ENCODE measurements at places on chromosomes 7 and 10.

DNA sequence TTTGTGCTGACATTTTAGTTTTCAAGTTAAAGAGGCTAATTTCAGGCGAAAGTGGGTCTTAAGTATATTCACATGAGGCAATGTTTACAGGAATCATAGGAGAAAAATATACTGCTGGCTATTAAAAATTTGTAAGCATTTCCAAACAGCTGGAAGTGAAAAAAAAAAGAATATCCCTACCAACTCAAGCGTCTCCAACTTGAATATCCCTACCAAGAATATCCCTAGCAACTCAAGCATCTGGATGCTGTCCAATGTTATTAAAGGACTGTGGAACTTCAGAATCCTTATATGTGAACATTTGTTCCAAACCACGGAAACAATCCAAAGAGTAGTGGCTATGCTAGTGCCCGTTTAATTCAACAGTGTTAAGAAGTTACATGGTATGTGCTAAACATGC lies 1303.0 kb downstream of the GATA3 start:
- no peak for DNase-seq

DNA sequence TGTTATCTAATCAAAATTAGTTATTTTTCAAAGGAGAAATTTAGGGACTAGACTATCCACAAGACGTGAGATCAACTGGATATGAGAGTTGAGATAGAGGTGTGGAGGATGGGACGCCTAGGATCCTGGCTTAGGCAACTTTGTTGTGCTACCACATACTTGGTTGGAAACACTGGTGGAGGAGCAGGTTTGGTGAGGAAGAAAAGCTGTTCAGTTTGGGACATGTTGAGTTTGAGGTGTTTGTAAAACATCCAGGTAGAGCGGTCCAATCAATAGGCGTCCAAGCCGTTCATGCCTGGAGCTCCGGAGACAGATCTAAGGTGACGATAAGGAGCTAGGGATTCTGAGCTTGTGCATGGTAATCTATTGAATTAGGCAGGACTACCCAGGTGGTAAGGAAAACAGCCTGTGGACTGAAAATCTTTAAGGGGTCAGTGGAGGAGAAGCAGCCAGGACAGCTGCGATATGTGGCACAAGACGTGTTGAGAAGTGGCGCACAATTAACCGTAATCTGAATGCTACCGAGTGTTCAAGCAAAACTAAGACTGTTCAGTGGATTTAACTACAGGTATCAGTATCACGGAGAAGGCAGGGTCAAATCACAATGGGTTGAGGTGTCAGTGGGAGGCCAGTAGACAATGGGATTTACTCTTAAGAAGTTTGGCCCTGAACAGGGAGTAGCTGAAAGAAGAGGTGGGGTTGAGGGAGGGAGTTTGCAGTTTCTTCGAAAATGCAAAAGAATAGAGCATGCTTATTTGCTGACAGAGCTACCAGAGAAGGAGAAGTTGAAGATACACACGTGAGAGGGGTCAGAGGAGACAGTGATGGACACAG lies 16.1 kb upstream of the TRPV6 start:
- DNase-seq, result peak; percentile 35

DNA sequence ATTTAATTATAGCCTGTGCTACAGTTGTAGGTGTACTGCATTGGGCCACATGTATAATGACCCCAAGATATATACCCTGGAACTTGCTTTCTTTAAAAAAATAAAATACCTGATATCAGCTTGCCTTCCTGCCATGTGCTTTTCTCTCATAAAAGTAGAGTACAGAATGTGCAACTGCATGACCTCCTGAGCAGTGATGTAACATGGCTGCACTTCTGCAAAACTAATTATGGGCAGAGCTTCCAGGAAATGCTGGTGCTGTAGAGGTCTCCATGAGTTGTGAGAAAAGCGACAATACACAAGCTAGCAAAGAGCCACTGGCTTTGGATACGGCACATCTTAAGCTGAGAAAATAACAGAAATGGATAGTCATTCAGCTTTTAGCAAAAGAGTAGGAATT lies 6.5 kb upstream of the ERLIN1 start:
- DNase-seq, result no peak

GRCh38 chr7:121449735-121450240 lies 53.7 kb upstream of the FAM3C start:
- DNase-seq, result no peak

DNA sequence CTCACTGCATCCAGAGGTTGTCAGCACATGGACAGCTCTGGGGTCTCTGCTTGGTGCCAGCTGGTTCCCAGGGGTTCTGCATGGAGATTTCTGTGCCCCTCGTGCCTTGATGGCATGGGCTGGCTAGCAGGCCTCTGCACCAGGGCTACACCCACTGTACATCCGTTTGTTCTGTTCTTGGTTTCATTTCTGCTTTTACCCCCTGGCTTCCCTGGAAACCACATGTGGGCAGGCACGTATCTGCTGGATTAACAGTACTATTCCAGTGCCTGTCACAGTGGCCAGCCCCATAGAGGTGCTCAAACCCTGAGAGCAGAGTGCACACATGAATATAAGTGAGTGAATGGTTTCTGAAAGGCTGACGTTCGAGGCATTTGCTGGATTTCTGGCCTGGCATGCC lies 207.2 kb upstream of the GPR26 start:
- no peak for DNase-seq

DNA sequence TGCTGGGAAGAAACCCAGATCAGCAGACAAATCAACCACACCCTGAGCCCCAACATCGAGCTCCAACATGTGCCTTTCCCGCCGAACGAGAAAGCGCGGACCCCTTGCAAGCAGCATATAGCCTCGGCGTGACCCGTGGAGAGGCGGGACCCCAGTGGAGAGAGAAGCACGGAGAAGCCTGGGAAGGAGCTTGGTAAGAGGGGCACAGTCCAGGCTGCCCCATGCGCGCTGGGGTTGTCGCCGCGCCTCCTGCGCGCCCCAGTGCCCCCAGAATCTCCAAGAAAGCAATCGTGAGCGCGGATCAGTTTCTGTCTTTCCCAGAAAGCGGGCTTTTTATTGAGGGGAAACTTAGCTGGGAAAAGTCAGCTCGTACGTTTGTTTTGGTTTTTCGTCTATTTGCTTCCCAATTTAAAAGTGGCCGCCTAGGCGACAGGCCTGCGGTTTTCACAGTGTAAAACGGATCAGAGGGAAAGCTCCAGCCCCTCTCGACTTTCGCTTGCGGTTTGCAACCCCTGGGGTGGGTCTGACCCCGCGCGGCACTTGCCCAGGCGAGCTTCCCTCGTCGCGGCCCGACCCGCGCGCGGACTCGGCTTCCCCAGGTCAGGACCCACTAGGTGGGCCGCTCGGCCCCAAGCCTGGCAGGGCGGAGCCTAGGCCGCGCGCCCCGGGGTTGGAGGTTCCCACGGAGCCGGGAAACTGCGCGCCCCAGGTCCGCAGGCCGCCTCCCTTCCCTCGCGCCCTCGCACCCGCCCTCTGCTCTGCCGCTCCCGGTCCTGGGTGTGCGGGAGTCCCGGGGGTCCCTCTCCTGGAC lies 31.1 kb downstream of the SKIDA1 start:
- no peak for DNase-seq

DNA sequence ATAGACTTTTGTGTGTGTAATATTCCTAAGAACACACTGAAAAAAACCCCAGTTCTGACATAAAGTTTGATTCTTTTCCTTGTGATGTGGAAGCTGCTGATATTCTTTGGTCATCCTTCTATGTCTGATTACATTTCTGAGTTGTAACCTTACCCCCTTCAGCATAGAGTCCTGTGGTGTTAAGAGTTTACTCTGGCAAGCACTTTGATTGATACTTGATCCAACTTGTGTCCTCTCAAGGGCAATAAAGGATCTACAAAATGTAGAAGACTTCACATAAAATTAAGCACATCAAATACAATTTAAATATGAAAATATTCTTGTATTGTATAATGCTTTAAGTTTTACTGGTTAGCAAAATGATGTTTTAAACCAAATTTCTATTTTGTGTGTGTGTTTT lies 221.7 kb upstream of the DKK1 start:
- DNase-seq, result no peak

- no peak for DNase-seq
These were observed 9.1 kb downstream of the MDFIC start for GRCh38 chr7:114930829-114931655.

GRCh38 chr7:132108563-132108962 lies 467.7 kb downstream of the PLXNA4 start:
- DNase-seq, result no peak

DNA sequence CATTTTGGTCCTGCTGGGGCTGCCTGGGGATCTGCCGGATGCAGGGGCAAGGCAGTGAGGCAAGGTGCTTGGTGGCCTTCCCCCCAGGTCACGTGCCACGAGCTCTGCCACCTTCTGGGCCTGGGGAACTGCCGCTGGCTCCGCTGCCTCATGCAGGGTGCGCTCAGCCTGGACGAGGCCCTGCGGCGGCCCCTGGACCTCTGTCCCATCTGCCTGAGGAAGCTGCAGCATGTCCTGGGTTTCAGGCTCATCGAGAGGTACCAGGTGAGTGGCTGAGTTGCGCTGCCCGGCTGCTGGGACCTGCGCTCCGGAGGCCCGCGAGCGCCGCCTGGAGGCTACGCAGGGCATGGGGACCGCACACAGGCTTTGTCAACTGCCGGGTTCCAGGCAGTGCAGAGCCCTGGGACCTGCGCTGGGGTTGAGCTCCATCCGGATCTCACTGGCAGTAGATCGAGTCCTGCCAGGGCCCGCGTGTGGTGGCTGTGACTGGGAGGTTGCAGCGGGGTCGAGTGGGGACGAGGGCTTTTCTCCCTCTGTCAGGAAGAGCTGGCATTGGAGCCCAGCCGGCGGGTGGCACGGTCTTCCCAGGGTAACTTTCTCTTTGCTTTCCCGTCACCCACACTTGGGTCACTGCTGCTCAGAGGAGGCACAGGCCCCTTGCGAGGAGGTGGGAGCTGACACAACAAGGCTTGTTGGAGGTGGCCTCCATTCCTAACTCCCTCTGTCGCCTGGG lies 21.7 kb downstream of the AMZ1 start:
- DNase-seq, result no peak

- no peak for DNase-seq
These were observed 325.5 kb downstream of the GPR37 start for GRCh38 chr7:124440081-124440480.

DNA sequence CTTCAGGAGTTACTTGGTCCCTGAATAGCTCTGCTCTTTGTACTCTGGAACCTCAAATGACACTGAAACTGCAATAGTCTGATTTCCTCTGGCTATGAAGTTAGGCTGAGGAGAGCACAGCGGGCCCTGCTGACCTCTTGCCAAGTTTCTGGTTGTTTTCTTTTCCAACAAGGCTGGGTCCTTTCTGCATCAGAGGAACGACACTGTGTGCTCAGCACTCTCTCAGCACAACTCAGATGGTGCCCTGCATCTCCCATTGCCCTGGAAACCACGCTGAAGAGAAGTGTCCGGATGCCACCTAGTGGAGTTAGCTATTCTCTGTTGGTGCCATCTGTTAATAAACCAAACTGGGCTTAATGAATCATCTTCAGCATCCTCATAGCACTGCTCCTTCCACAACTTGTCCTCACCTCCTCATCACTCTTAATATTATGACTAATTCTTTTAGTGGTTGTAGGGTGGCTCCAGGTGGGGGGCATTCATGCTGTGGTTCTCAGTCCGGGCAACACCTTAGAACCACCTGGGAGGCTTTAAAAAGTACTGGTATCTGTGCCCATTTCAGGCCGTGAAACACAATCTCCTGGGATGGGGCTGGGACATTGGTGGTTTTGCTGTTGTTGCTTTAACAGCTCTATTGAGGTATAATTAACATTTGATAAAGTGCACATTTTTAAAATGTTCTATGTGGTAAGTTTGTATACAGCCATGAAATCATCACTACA lies 8.2 kb upstream of the EFCAB10 start:
- no peak for DNase-seq

DNA sequence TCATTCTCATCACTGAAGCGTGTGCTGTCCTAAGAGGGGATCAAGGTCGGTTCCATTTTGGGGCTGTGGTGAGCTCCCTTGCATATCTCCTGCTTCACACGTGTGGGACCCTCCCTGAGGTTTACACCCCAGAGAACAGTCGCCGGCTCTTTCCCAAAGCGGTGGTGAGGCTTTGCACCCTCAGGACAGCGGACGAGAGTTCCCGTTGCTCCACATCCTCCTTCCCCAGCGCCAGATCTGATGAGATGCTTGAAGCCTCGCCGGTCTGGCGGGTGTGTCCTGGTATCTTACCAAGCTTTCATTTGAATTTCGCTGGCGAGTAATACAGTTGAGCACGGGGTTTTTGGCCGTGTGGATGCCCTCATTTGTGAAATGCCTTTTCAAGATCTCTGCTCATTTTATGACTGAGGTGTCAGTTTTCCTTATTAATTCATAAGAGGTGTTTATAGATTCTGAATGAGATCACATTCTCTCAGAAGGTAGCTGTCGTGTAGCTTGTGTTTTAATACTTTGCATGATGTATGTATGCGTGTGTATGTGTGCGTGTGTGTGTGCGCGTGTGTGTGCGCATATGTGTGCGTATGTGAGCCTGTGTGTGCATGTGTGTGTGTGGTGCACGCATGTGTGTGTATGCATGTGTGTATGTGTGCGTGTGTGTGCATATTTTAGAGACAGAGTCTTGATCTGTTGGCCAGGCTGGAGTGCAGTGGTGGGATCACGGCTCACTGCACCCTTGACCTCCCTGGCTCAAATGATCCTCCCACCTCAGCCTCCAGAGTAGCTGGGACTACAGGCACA lies 30.7 kb downstream of the ELFN1 start:
- DNase-seq, result peak; percentile 71

DNA sequence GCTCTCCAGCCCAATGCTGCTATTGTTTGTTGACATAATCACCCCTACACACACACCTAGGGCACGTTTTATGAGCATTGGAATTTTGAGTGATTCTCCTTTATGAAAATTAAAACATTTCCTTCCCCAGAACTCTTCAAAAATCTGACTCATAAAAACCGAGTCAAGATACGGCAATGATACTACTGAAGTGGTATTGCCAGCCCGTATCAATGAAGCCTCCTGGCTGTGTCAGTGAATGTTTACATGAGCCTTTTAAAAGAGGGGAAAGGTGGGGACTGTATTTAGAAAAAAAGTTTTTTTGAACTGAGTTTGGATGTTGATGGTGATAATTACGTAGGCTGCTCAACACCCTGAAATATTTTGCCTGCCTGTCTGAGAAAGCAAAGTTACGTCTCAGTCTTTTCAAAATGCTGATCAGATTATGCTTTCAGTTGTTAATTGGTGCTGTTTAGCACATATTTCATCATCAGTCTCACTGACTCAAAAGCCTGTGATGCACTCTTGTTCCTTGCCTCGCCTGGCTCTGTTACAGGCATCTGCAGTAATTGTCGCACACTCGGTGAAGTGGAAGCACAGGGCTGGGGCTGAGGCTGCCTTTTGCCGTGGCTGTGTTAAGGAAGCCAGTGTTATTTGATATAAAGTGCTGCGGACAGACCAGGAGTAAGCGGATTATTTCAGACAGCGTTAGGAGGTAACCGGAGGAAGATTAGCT lies 157.4 kb upstream of the TCF7L2 start:
- peak; percentile 79 for DNase-seq

GRCh38 chr7:143455491-143455890 lies 12.2 kb downstream of the TAS2R60 start:
- DNase-seq, result no peak

- no peak for DNase-seq
These were observed 33.9 kb downstream of the LRRC4 start for GRCh38 chr7:127997226-127997922.

DNA sequence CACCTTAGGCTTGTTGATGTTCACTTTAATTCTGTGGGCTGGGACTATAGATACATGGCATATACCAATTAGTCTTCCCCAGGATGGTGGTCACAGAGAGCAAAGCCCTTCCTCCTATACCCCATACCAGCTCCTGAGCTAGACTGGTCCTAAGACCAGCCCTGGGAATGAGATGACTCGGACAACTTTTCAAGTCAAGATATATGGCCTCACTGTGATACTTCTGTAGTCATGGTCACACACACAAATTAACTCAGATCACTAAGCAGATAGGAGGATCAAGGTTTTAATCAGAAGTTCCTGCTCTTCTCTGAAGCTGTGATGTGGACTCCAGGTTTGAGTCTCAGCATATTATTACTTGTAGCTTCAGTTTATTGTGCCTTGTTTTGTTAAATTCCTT lies 53.1 kb downstream of the SLK start:
- DNase-seq, result no peak
